ENCODE measurements at places on chromosomes 5 and 9.

DNA sequence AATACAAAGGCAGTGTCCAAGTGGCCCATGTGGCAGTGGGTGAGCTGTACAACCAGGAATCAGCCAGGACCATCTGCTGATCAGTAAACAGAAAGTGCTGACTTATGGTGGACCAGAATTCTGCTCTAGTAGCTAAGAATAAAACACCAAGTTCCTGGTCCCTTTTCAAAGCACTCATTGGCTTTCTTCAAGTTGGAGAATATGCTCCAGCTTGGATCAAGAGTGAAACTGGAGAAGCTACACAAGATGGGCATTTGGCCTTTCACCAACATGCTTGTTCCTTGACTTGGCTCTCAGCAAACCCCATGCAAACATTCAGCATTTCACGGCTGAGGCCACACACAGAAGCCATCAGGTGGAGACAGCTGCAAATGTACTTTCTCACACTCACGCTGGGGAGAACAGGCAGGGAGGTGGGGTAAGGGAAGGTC lies 32.1 kb downstream of the MARCHF3 start:
- no peak for DNase-seq

DNA sequence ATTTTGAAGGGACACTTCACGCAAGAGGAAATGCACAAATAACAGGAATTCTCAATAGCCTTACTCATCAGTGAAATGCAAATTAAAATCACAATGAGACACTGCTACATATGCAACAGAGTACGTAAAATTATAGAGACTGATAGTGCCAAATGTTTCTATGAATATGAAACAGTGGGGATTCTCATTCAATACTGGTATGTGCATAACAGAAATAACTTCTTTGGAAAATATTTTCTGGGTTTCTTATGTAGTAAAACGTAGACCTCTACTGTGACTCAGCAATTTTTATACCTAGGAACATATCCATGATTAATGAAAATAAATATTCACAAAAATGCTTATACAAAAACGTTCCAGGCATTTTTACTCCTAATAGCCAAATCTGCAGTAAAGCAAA lies 1625.2 kb downstream of the MAT2B start:
- DNase-seq, result no peak

GRCh38 chr9:110605565-110605964 lies 26.0 kb upstream of the SVEP1 start:
- DNase-seq, result no peak

GRCh38 chr9:94946256-94946655 lies 219.8 kb downstream of the AOPEP start:
- no peak for DNase-seq

DNA sequence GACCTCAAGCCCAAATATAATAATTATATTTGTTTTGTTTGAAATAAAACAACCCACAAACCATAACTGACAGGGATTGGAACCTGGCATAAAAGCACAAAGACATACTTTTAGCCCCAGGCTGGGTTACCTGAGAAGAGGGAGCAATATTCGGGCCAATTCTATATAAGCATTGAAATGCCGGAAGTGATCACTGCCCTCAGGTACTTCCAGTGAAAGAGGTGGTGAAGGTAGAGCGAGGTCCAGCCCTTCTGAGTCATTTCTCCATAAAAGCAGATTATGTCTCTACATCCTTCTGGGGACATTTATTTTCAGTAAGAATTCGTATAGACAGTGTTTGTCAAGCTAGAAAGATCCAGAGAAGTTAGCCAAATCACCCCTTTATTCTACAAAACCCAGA lies 59.6 kb downstream of the GCNT4 start:
- DNase-seq, result no peak

GRCh38 chr9:134642385-134643181 lies 980 bp downstream of the COL5A1 start:
- DNase-seq, result no peak

DNA sequence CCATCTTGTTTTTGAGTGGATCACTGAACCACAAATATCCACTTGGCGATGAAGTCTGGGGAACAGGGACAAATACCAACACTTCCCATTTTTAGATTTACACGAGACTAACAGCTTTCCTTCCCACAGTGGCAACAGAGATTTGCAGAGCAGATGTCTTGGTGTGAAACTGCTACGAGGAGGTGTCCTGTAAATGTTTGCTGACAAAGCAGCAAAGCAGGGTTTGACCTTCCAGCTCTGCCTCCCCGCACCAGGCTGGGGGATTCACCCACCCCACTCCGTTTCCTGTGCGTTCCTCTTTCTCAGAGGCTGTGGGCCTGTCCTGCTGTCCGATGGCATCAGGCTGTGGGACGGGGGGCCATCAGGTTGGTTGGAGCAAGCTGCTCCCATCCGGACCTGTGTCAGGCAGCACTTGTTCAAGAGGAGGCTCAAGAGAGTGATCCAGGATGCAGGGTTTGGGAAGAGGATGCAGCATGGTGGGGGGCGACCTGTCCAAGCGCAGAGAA lies 693 bp upstream of the RGS3 start:
- DNase-seq, result no peak

GRCh38 chr5:39193553-39194465 lies 25.6 kb downstream of the FYB1 start:
- no peak for DNase-seq

GRCh38 chr9:99425124-99425523 lies 203.0 kb downstream of the SEC61B start:
- DNase-seq, result no peak

DNA sequence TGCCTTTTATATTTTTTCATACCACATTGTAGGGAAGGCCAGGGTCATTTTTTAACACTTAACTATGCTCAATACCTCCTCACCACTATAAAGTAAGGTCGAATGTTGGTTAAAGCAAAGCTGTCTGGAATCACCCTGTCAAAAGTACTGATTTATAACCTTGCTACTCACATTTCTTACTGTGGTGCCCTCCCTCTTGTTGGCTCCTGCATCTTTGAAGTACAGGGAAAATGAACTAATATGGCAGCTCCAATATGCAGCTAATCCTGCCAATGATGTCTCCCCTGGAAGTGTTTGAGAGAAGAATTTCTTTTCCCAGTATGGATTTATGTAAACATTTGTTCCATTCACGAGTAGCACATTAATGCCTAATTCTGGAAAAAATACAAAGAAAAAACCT lies 108.4 kb upstream of the RPS23 start:
- no peak for DNase-seq

DNA sequence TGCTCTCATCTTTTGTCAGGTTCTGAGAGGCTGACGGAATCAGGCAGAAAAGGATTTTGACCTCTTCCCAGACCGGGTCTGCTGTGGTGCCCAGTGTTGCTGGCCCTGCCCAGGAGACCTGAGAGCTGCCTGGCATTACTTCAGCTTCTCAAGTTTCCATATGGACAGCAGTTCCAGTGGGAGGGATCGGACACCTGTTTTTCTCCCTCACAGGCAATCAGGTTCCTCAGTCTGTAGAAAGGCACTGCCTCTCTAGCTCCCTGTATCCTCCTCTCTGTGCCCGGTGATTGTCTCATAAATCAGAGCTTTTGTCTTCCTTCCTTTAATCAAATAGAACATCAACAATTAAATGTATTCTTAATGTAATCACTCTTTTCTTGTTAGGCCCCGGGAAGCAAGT lies 198.7 kb downstream of the SEMA6A start:
- no peak for DNase-seq

GRCh38 chr9:36986468-36987408 lies 47.3 kb downstream of the PAX5 start:
- DNase-seq, result no peak

GRCh38 chr5:106127341-106127781 lies 1543.4 kb downstream of the EFNA5 start:
- DNase-seq, result no peak

DNA sequence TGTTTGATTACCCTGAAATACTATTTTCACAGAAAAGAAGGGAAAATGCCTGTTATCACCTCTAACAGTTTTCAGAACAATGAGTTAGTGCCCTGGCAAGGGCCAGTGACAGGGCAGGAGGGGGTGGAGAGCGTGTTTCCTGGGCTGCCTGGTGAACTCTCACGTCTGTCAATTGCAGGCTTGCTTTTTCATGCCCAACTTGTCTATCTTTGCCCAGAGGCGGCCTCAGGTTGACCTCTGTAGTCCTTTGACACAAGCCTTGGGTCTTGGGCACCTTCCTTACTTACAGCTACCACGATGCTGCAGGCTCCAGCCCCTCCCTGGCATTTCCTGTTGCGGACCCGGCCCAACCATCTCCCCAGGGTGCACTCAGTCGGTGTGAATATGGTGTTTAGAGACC lies 2.2 kb upstream of the CEL start:
- no peak for DNase-seq

DNA sequence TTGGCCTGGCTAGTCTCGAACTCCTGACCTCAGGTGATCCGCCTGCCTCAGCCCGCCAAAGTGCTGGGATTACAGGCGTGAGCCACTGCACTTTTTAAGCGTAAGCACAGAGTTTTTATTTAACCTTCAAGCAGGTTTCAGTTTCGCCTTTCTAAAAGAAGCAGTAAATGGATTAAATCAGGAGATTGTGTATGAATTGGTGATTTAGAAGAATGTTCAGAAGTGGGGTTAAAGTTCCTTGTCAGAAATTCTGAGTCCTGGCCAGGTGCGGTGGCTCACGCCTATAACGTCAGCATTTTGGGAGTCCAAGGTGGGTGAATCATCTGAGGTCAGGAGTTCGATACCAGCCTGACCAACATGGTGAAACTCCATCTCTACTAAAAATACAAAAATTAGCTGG lies 12.2 kb downstream of the HSPA4 start:
- DNase-seq, result no peak

DNA sequence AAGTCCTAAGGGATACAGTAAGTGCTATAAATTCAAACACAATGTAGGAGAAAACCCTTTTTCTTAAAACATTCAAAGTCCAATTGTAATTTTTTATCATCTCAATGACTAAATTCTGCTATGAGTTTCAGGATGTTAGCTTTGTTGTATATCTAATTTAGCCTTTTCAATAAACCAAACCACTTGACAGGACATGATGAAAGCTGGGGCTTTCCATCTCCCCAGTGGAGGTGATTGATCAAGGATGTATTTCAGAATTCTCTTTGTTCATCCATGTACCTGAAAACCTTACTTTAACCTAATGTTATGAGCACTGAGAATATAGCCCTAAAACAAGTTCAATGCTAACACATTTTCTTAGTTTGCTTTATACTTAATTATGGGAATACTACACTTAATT lies 639.0 kb upstream of the ITGA1 start:
- DNase-seq, result no peak

GRCh38 chr5:141694479-141694878 lies 12.4 kb upstream of the ARAP3 start:
- DNase-seq, result no peak

DNA sequence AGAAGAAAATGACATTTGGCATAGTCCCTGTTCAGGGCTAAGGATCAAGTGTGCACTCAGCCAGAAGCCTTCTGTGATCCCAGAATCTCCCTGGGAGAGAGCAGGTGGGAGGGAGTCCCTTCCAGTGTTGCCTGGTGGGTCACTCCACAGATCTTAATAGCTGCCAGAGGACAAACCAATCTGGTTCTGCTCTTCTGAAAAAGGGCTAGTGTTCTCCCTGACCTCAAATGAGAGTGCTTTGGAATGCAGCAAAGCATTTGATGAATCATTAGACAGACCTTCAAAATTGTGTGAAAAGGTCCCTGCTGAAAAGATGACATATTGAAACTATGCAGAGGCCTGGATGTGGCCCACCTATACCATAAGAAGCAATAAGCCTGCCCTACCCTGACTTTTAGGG lies 339.7 kb downstream of the TMEM232 start:
- no peak for DNase-seq

- DNase-seq, result no peak
Observed at GRCh38 chr9:72909428-72909827, 43.4 kb downstream of the ALDH1A1 start.

DNA sequence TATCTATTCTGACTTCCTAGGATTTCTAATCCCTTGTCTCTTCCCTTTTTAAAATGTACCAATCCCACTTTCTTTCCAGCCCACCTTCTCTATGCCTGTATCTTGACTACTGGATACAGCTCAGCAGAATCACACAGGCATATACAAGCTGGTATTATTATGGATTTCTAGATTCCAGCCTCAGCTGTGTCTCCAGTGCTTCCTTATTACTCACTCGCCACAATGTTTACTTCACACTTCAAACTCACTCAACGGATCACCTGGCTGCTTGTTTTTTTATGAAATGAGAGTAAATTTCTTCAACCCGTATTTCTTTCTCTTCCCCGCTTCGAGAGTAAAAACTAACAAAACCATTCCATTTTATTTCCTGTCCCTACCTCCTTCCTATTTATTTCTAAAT lies 38.8 kb downstream of the CWC27 start:
- no peak for DNase-seq

DNA sequence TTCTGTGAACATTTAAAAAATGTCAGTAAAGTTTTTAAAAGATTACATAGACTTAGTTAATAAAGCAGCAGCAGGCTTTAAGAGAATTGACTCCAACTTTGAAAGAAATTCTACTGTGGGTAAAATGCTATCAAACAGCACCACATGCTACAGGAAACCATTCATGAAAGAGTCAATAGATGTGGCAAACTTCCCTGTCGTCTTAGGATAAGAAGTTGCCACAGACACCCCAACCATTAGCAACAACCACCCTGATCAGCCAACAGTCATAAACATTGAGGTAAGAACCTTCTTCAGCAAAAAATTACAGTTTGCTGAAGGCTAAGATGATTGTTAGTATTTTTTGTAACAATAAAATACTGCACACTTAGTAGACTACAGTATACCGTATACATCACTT lies 278.2 kb downstream of the CSNK1G3 start:
- no peak for DNase-seq

GRCh38 chr5:116658830-116659229 lies 84.2 kb upstream of the SEMA6A start:
- DNase-seq, result no peak

DNA sequence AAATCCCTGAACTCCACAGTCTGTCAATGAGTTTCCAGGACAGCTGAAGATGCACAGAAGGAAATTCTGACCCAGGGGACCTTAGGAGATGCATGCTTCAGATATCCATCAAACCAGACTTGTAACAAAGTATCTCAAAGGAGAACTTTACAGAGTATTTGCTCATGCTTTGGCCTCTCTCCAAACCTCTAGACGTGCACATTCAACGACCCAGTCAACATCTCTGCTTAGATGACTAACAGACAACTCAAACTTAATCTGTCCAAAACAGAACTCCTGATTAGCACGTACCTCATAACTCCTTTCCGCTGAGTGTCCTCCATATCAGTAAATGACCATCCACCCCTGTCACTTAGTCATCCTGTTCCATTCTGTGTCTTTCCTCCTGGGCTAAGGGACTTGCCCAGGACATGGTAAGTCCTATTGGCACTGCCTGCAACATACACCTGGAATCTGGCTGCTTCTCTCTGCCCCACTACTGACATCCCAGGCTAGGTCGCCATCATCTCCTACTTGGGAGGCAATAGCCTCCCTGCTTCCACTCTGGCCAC lies 107.4 kb downstream of the LMNB1 start:
- DNase-seq, result no peak

GRCh38 chr5:143401227-143402016 lies 2.1 kb downstream of the NR3C1 start:
- no peak for DNase-seq

DNA sequence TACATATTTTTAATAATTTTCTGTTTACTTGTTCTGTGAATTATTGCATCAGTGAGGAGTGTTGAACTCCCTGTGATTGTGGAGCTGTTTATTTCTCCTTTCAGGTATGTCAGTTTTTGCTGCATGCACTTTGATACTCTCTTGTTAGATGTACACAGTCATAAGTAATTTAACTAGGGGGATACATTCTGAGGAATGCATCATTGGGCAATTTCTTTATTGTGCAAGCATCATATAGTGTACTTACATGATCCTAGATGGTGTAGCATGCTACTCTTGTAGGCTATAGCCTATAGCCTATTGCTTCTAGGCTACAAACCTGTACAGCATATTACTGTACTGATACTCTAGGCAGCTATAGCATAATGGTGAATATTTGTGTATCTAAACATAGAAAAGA lies 9.5 kb downstream of the DENND4C start:
- no peak for DNase-seq

Measured in stimulated activated CD8-positive, alpha-beta memory T cell treated with anti-CD3 and anti-CD28 coated beads, Interleukin-4, amount 100 ng/mL, for 4 hours (primary cell).